Stimulated activated CD4-positive, alpha-beta T cell treated with anti-CD3 and anti-CD28 coated beads, Interleukin-2, amount 100 ng/mL, for 4 hours (primary cell): ENCODE measurements at places on chromosomes 1 and 21.

- no peak for DNase-seq
Observed at GRCh38 chr1:25658791-25659431, 42.3 kb downstream of the MAN1C1 start.

- peak; percentile 31 for DNase-seq
Observed at GRCh38 chr1:20184997-20185833, 681 bp upstream of the UBXN10 start.

- DNase-seq: no peak
Observed at GRCh38 chr1:221555689-221556433, 186.0 kb downstream of the DUSP10 start.

- no peak for DNase-seq
Observed at GRCh38 chr1:2856676-2857375, 55.3 kb upstream of the TTC34 start.

- no peak for DNase-seq
Observed at GRCh38 chr1:236659792-236660587, 26.3 kb upstream of the ACTN2 start.

DNA sequence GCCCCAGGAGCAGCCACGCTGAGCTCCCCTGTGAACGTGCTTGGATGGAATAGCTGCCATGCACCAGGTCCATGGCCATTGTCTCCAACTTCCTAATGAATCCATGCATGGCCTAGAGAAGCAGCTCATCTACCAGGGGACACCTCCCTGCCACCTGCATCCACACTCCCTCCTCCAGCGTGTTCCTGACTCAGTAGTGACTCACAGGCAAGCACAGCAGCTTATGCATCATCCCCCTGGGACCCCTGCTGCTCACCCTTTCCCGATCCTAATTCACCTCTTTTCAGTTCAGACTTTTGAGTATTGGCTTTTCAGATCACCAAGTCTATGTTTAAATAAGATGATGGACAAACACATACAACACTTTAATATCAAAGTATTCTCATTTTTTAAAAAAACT lies 39.9 kb upstream of the TADA1 start:
- no peak for DNase-seq

DNA sequence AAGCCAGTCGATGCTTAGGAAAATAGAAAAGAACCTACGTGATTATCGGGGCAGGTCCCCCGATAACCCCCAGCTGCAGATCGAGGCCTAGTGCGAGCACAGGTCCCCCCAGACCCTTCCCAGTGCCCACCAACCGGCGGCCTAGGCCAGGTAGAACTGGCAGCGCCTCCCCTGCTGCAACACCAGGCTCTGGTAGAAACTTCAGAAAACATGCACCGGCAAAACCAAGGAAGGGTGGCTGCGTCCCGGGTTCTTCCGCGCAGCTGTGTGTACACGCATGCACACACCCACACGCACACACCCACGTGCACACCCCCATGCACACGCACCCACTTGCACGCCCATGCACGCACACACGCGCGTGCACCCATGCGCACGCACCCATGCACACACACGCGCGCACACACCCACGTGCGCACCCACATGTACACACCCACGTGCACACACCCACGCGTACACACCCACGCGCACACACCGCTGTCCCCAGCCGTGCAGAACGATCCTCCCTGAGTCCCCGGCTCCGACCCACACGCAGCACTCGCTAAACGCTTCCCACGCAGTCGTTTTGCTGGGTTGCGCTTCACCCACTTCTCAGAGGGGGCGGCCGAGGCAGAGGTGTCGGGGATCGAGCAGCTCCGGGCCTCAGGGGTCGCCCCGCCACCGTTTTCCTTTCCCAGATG lies 5.2 kb downstream of the TSPEAR start:
- DNase-seq: no peak
